ENCODE measurements at places on chromosomes 4 and X.
A peak's percentile ranks its signal among the peaks of the same experiment; 100 is the strongest.

- DNase-seq: no peak
Measured at GRCh38 chr4:1521821-1522361, 115.6 kb upstream of the NKX1-1 start.

DNA sequence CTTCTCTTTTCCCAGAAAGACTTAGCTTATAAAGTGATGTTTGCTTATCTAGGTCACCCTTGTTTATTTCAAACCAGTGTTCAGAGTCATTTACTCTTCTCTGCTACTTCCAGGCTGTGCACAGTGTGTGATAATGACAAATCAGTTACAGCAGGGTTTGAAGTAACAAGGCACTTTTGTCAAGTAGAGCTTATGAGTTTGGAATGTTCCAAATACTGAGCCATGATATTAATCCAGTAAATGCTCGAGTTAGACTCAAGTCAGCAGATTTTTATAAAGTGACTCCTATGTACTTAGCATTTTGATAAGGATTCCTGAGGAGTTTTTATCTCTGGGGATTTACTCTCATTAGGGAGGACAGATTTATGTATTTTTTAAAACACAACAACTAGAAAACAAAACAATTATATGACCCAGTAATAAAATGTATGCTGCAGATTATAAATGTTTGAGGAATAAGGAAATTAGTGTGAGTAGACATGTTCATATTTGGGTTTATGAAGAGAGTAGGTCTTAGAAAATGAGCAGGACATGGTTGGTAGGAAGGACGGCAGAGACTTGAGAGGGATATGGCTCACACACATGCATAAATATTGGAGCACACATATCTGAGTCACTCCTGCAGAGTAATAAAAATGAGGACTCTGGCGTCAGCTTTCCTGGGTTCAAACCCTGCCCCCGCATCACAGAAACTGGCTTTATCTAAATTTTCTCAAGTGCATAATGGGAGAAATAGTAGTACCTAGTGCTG is 271.2 kb downstream of the FBXO8 start:
- no peak for DNase-seq

DNA sequence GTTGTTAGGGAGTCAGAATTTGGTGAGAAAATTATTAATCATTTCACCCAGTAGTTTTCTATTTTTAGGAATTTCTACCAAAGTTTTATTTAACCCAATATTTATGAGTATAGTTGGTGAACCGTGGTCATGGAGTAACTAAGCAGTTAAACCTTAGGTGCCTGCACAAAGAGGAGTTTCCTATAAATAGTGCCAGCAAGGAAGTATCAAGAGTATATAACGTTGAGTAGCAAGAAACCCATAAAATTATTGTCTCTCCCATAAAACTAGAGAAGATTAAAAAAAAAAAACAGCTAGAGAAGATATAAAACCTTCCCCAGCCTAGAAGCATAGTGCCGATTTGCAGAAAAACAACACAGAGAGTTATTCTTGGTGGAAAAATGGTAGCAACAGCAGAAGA is 158.9 kb downstream of the PRDM5 start:
- no peak for DNase-seq

DNA sequence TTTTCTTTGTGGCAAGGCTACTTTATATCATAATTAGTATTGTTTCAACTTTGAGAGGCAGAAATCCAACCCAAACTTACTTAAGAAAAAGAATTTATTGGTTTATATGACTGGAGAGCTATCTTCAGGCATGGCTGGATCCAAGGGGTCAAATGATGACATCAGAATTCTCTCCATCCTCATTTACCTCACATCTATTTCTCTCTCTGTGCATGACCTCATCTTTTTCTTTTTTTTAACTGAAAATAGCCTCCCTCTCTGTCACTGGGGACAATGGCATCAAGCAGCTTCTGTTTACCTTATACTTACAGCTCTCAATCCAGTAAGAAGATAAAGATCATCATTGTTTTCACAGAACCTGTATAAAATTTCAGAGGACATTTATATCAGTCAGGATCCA is 12.0 kb upstream of the EXOC1L start:
- no peak for DNase-seq

DNA sequence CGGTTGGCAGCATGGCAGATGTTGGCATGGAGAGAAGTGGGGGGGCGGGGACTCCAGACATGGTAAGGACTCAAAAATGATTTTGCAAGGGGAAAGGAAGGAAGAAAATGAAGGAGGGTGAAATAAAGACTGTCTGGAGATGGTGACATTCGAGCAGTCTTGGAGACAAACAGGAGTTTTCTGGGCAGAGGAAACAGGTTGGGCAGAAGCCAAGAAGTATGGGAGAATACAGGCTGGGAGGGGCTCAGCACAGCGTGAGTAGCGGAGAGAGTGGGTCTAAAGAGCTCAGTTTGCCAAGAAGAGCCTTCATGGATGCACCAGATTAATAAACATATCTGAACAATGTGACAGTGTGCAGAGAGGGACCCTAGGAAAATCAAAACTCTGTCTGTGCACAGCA is 13.3 kb upstream of the CRMP1 start:
- DNase-seq: no peak

DNA sequence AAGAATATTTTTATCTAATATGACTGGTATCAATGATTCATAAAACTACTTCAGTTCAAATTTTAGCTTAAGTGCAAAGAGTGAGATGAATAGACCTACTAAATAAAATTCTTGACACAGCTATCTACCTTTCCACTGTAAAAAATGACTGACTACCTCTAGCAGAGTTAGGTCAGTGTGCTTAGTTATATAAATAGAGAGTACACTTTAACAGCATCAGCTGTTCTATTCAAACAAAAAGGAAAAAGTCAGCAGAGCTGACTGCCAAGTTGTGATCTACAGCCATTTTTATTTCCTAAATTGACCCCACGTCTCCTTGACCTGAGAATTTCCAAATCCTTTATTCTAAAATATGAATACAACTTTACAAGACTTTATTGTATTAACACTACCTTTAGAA is 262.4 kb downstream of the CAMK2D start:
- no peak for DNase-seq

DNA sequence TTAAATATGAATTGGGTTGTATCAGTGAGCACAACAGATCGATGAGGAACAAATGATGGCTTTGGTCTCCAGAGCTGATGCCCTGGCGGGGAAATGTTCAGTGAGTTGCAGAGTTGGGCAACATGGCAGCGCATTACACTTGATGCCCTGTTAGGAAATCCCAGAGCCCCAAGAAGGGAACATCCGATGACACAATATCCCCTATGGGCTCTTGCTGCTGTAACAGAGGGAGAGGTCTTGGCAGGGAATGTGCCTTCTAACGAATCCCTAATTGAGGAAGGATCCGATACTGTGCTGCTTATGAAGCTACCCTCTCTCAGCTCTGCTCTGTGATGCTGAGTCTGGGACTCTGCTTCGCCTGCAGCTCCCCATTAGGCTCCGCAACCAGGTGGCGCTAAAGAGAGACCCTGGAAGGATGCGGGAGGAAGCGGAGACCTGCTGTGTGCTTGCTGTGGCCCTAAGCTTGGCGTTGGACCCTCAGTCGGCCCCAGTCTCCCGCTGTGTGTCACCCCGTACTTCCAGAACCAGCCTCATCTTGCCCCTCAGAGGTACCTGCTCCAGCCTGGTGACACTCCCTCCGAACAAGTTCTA is 38.9 kb downstream of the PDHA1 start:
- peak; percentile 27 for DNase-seq

GRCh38 chr4:20428436-20429160 is 176.9 kb downstream of the SLIT2 start:
- no peak for DNase-seq

- no peak for DNase-seq
Measured at GRCh38 chr4:8292478-8293107, 23.0 kb downstream of the HTRA3 start.

DNA sequence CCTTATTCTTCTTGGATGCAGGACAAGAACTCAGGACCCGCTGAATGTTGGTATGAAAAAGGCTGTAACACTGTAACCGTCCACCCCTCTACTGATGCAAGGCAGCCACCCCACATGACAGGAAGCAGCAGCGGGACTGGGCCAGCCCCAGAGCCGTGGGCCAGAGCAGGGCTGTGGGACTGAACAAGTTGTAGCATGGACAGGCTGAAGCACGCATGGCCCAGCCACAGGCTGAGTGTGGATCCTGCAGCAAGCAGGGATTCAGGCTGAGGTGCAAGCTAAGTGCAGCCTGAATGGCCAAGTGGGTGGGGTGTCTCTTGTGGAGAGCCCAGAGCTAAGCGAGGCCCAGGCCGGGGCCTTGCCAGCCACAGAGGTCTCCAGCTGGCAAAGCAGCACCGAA is 632.2 kb downstream of the SPOCK3 start:
- no peak for DNase-seq

- no peak for DNase-seq
Measured at GRCh38 chrX:903116-903515, 272.5 kb downstream of the SHOX start.

DNA sequence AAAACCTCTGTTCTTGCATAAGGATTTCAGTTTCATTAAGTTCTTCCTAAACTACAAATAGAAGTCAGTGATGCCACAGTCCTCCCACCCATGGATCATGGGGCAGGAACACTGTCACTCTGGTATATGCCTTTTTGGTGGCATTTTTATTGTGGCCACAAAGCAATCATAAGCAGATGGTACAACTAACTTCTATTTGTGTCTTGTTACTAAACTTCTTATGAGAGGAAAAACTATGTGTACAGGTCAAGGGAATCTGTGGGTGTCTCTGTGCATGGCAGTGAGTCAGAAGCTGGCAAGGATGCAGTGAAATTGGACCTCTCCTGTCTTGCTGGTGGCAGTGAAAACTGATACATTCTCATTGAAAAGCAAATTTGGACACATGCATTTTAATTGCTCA is 245.0 kb upstream of the GPC4 start:
- no peak for DNase-seq

DNA sequence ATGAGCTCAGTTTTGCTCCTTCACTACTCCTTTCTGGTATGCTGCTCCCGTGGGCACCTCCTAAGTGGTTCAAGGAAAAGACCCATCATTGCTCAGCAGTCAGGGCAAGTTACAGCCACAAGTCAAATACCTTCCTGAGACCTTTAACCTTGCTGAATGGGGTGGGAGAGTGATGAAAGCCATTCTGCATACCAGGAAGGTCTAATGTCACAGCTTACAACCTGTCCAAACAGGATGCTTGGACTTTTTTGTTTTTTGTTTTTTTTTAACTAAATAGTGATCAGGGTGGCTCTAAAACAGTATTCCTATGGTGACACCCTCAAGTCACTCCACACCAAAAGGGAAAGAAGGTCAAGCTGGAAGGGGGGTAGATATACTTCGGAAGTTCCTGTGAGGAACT is 93.1 kb downstream of the GPC3 start:
- no peak for DNase-seq

DNA sequence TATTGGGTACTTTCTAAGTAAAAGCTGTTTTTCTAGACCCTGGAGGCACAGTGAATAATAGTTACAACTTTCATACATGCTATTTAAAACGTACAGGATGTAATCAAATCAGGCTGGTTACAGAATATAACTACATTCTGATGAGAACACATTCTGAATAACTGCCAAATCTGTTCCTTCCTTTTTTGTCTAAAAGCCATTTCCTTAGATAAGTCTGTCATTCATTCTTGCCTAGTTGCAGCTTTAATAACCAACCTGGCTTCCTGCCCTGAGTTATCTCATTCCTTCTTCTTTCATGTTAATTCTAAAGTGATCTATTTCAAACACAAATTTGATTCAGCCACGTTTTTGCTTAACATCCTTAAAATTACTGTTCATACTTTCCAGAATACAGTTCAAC is 189.7 kb upstream of the ITM2A start:
- DNase-seq: no peak

- DNase-seq: peak; percentile 51
Measured at GRCh38 chrX:118346258-118347094, 570 bp downstream of the WDR44 start.

DNA sequence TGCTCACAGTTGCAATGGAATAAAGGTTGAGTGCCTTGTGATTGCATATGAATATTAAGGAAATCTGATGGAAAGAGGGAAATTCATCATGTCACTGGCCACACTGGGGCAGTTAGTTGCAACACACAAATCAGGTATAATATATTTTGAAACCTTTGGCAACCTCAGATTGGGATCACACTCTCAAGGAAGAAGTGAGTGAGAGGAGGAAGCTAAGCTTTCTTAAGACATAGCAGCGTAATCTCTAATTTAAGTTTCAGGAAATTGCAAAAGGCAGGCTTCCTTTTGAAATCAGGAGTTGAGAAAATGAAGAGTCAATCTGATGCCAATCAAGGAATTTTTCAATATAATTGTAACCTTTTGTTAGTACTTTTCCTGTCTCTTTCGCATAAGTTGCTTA is 12.3 kb upstream of the CLTRN start:
- no peak for DNase-seq

- DNase-seq: peak; percentile 51
Measured at GRCh38 chr4:122826553-122827257, at the start of gene FGF2. FGF2 (plus strand) TSS chr4:122826831; CDS start chr4:122827175, 344 bp downstream.

DNA sequence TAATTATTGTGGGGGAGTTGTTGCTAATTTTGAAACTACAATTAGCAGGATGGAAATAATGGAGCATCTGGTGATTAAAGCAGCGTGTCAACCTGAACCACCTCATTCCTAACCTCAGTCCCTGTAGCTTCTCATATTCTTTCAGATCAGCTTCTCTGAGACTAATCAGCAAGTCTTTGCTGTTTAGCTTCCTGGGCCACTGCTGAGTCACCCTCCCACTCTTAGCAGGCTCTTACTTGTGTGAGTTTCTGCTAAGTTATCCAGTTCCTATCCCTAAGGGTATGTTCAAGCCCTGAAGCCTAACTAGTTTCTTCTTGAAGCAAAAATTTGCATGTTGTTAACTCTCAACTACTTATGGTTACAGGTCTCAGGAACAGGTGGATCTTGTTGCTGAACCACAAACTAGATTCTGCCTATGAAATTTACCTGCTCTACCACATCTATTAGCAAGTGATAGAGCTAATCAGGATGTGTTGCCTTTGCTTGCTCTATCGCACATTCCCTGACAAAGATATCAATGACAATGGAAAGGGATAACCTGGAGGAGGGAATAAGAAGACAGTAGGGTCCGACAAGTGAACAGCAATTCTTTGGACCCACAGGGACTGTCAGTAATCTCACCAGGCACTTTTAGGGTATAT is 134.2 kb downstream of the EIF4E start:
- no peak for DNase-seq

- no peak for DNase-seq
Measured at GRCh38 chrX:531611-531936, 99.0 kb upstream of the SHOX start.

- no peak for DNase-seq
Measured at GRCh38 chrX:128250621-128251020, 198.4 kb upstream of the ACTRT1 start.
